ENCODE measurements at places on chromosomes 7 and 10.

- DNase-seq, result no peak
Measured at GRCh38 chr10:93701866-93702209, 554 bp downstream of the FRA10AC1 start.

- no peak for DNase-seq
Measured at GRCh38 chr10:22148961-22149360, 68.9 kb downstream of the EBLN1 start.

GRCh38 chr7:47358944-47359588 lies 222.8 kb downstream of the TNS3 start:
- no peak for DNase-seq

- peak; percentile 8 for DNase-seq
Measured at GRCh38 chr10:27223964-27224363, 16.6 kb downstream of the ACBD5 start.

GRCh38 chr7:36338256-36338655 lies 51.4 kb upstream of the ANLN start:
- DNase-seq, result no peak

- no peak for DNase-seq
Measured at GRCh38 chr10:118990326-118990725, 39.2 kb upstream of the NANOS1 start.

- DNase-seq, result no peak
Measured at GRCh38 chr7:11343818-11344413, 370.2 kb downstream of the PHF14 start.

- no peak for DNase-seq
Measured at GRCh38 chr7:18408868-18409267, 86.7 kb upstream of the HDAC9 start.

DNA sequence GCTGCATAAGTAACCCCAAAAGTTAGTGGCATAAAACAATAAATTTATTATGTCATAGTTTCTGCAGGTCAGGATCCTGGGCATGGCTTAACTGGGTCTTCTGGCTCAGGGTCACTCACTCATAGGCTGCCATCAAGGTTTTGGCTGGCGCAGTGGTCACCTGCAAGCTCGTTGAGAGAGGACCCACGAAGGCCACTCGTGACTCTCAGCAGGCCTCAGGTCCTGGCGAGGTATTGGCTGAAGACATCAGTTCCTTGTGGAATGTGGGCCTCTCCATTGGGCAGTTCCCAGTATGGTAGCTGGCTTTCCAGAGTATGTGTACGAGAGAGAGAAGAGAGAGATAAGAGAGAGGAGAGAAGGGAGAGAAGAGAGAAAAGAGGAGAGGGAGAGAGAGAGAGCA lies 138.3 kb upstream of the KLF14 start:
- DNase-seq, result no peak

GRCh38 chr7:5578495-5578894 lies 154.9 kb upstream of the TNRC18 start:
- no peak for DNase-seq

GRCh38 chr7:93374345-93374940 lies 142.3 kb downstream of the VPS50 start:
- DNase-seq, result no peak

DNA sequence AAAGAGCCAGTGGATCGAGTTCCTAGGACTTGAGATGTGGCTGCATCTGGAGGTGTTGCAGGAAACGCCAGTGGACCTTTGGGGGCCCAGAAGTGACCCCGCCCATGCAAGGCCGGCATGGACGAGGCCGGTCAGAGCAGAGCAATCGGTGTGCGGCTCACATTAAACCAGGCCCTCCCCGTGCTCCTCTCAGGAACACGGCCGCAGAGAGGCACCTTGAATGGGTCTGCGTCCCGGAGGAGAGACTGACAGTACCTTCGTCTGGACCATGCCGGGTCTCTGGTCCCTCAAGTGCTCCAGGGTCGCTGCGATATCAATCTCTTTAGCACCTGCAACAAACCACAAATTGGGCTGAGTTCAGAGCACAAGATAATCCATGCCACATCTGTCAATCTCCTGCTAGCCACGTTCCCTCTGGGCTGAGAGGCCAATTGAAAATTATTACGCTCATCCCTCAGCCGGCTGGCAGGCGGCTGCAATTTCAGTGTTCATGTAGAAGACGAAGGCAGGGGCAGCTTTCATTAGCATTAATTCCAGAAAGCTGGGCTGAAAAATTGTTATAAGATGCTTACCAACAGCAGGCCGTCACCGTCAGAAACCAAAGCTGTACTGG lies 212.0 kb downstream of the DNAJB6 start:
- no peak for DNase-seq

DNA sequence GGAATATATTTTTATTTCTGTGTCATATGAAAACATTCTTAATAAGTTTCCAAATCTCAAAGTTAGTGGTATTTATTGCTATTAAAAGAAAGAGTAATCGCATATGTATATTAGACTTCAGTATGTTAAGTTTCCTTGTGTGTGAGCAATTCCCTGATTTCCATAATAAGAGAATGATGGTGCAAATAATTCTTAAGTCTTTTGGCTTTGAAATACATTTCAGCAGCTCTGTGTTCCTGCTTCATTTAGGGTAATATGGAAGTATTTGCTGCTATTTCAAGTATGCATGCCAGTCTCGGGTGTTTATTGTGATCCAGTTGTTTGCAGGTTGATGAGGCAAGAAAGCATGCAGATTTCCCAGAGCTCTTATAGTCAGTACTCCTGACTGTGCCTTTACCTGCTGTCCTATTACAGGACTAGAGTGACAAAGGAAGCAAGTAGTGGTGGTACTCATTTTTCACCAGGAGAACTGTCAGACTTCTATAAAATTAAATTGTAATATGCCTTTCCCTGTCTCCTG lies 43.7 kb downstream of the FGFBP3 start:
- DNase-seq, result no peak

DNA sequence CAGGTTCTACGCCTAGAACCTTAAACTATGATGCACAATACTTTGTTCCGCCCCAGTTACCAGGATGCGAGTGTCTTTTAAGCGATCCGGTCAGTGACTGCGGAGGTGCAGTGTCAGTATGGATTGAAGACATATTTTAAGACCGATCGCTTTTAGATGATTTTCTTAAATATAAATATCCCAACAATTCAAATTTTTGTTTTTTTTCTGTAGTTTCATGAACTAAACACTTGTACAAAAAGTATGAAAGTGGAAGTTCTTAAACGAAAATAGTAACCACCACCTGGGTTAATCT lies 835 bp downstream of the COMMD3 start:
- DNase-seq, result no peak

DNA sequence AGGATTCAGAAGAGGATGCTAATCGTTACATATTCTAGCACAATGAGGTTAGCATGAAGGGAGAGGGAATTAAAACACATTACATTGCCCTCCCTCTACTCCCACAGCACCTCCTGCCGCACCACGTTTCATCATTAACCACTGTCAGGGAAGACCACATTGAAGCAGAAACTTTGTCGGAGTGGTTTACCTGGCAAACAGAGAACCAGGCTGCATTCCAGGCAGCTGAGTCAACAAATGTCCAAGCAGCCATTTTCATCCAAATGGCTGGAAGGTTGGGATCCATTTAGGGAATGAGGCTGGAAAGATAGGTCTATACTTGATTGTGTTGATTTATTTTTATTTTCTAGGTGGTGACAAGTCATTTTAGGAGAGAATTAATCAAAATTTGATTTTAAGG lies 273.6 kb downstream of the DYNC1I1 start:
- no peak for DNase-seq

- no peak for DNase-seq
Measured at GRCh38 chr7:46603780-46604179, 682.7 kb upstream of the IGFBP3 start.

DNA sequence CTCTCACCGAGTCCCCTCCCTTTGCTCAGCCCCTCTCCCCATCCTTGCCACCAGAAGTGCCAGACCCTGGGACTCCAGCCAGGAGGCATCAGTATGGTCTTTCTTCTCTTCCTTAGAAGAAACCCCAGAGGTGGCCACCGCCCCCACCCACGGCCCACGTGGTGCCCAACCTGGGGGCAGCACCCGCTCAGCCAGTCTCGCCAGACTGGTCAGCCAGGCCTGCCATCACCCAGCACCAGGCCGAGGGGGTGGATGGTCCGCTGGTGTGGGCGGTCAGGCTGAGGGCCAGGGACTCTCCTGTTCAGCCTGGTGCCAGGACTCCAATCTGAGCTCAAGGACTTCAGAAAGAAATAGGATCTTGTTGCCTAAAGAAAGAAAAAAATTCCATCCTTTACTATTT lies 5.8 kb upstream of the CLDN4 start:
- DNase-seq, result no peak

DNA sequence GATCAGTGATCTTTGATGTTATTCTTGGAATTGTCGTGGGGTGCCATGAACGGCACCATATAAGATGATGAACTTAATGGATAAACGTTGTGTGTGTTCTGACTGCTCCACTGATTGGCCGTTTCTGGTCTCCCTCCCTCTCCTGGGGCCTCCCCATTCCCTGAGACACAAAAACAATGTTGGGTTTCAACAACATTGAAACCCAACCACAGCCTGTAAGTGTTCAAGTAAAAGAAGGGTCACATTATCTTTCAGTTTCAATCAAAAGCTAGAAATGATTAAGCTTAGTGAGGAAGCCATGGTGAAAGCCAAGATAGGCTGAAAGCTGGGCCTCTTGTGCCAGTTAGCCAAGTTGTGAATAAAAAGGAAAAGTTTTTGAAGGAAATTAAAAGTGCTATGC lies 19.5 kb downstream of the EN2 start:
- DNase-seq, result peak; percentile 16

DNA sequence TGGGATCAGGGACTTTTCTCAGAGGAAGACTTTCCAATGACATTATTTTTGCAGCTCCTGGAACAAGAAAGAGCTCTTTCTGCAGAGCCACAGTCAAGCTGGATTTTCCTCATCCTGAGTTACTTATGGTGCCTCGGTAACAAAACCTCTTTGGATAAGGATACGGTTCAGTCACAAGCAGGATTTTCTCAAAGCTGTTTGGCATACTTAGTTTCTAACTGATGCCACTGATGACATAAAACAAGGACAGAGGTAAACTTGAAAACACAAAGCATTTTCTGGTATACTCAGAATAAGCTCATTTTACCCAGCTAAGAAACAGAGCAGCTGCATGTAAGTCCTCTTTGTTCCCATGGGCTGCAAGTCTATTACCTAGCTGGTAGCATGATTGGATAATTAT lies 340.9 kb upstream of the MEOX2 start:
- DNase-seq, result no peak

DNA sequence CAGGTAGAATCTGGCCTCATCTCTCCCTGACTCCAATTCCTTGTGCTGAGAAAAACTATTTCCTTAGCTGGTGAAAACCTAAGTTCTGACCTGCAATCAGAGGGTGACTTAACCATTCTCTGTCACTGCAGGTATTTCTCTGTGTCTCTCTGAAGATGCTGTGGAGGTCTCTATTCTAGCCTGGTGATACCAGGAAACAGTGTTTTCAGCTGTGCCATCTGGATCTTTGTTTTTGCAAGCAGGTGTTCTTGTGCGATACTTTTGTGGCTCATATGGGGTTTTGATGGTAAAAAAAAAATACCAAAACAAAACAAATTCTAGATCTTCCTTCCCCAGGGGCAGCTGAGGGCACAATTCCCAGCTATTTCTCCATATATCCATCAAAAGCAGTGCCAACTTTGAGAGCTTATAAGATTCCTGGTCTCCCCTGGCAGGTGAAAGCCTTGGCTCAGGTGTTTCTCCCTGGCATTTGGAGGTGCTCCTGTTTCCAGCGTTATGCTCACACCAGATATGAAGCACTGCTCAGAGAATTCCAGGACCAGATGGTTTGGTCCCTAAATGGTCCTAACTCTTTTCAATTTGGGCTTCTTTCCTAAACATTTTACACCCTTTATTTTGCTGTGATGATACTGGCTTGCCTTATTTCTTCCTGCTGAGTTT lies 9.9 kb upstream of the NPVF start:
- no peak for DNase-seq

DNA sequence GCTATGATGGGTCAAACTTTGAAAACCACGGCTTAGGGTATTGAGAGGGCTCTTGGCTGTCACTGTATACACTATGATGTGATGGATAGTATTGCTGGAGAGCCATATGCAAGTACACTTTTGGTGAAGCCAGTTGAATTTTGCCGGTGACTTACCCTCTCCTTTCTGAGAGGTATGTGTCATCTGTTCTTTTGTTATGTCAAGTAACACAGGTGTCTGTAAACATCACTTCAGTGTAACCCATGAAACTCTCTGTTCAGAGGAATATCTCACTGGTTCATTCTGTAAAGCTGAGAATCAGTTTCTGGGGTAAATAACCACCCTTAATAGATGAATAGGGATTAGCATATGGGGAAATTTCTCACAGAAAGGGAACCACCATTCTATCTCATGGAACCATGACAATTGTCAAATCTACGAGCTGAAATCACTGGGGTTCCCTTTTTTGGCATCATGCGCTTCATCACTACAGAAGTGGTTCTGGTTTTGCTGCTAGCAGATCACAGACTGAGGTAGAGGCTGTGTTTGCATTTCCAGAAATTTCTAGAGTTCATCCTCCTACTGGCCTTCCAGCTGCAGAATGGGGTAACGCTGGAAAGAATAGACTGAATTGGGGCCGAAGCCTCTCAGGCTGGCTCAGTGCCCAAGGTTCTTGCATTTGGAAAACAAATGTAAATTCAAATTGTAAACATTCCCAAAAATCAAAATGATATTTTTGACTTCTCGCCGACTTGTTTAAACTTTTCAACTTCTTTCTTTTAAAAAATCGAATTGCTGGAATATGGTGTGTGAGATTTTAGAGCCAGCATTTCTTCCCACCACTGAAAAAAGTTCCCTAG lies 83.3 kb upstream of the CREB5 start:
- no peak for DNase-seq

GRCh38 chr10:98391578-98391991 lies 23.4 kb downstream of the PYROXD2 start:
- DNase-seq, result peak; percentile 24
